Vagina (tissue), 2 donors: ENCODE measurements at places on chromosomes 4 and X.

DNA sequence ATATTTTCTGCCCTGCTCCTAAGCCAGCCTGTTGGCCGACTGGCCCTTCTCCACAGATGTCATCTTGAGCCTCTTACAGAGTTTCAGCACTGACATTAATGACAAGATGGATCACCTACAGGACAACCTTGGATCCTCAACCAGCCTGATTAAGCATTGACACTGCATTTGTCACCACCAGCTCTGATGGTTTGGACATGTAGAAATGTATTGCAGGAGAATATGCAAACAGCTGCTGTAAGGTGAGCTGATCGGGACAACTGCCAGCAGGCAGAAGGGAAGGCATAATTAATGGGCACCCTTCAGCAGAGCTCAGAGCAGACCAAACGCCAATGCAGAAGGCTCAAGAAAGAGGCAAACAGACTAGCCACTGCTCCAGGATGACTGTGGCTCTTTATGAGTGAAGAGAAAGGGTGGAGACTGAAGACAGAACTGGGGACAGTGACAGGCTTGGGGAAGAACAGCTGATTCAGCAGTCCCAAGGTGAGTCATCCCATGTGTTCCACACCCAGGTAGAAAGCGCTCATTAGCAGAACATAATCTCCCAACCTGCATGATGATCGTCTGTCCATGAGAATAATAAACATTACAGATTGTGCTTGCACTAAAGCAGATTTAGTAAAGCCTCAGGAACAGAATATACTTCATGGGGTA is 6.7 kb downstream of the CORIN start:
- no peak for DNase-seq

DNA sequence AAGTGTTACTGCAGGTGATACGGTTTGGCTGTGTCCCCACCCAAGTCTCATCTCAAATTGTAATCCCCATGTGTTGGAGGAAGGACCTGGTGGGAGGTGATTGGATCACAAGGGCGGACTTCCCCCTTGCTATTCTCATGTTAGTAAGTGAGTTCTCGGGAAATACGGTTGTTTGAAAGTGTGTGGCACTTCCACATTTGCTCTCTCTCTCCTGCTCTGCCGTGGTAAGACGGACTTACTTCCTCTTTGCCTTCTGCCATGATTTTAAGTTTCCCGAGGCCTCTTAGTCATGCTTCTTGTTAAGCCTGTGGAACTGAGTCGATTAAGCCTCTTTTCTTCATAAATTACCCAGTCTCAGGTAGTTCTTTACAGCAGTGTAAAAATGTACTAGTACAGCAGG is 65.2 kb upstream of the SLC7A11 start:
- DNase-seq, result no peak

DNA sequence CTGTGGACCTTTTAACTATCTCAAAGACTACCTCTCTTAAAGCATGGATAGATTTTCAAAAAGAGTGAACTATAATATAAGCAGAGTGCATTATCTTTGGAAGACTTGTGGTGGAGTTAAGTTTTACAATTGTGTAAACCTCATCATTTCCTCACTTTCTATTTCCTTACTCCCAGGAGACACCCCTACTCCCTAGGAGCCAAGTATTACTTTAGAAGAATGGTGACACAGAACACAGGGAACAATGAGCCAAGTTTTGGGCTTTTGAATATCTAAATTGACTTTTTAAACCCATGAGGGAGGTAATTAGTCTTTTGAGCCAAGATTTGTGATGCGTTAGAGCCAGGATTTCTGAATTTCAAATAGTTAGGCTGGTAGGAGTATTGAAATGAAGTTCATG is 78.9 kb upstream of the UNC5C start:
- DNase-seq, result no peak

DNA sequence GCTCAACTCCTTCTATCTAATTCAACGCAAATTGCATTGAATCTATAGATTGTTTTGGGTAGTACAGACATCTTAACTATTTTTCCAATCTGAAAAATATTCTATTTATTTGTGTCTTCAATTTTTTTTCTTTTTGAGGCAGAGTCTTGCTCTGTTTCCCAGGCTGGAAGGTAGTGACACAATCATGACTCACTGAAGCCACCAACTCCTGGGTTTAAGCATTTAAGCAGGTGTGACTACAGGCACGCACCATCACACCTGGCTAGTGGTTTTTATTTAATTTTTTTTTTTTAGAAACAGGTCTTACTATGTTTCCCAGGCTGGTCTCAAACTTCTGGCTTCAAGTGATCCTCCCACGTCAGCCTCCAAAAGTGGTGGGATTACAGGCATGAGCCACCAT is 98.3 kb downstream of the GK start:
- no peak for DNase-seq

DNA sequence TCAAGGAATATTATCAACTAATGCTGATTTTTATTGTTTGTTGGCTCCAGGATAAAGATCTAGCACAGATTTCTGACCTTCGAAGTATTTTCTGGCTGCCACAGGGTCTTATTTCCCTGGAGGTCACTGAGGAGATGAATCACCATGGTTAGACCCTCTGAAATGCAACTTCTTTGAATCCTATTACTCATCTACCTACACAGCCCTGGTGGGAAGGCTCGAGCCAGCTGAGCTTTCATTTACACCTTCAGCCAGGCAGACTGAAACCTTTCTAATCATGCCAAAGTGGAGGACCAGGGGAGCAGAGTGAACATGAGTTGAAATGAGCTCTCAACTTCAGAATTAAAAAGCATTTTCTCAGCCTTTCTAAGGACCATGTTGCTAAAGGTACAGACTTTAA is 130.5 kb downstream of the SMIM20 start:
- DNase-seq, result no peak

- no peak for DNase-seq
Measured at GRCh38 chrX:101219864-101220346, 319 bp downstream of the DRP2 start.

DNA sequence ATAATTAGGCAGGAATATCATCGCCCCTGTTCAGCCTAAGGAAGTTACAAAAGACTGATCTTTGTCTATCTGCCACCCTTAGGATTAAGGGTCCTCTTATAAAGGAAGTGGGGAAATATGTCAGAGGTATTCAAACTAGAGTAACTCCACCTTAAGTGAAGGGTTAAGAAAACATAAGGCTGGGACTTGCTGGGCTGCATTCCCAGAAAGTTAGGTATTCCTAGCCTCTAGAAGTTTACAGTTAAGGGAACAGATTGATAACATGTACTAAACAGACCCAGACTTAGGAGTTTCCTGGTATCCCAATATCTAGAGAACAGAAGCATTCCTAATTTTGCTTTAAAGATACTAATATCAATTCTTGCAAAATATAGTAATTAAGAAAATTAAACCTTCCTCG is 6.0 kb downstream of the CXCL2 start:
- DNase-seq, result no peak

DNA sequence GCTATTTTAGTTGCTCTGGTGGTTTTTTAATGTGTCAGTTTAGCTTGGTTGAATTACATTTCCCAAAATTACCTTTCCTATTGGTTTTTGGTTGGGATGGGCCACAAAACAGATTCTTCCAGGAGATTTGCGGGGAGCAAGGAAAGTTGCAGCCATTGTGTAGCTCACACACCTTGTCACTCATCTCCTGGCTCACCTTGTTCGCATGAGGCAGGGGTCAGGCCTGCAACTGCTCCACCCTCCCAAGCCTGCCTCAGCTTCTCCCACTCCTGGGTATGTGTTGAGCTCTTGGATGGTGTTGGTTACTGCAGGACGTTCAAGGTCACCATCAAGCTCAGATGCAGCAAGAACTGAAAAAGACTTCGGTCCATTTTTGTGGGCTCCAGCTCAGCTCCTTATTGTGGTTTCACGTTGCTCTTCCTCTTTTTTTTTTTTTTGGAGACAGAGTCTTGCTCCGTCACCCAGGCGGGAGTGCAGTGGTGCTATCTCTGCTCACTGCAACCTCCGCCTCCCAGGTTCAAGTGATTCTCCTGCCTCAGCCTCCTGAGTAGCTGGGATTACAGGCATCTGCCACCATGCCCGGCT is 95.6 kb upstream of the METTL14 start:
- no peak for DNase-seq

GRCh38 chr4:164412246-164412645 is 341.7 kb upstream of the SMIM31 start:
- DNase-seq, result no peak

DNA sequence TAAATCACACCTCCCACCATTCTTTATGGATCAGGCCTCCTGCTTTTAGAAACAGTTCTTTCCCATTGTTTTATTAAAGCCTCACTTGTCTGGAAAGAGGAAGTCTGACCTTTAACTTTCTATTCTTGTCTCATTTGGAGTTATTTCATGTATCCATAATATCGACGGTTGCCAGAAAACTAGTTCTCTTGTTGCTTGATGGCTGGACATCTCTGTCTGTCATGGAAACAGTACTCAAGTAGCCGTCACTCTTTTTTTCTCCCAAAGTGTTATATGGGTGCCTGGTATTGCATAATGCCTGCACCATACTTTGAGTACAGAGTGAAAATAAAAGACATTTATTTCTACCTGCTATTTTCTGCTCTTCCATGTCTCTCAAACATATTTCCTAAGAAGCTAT is 61.4 kb downstream of the PHEX start:
- no peak for DNase-seq

DNA sequence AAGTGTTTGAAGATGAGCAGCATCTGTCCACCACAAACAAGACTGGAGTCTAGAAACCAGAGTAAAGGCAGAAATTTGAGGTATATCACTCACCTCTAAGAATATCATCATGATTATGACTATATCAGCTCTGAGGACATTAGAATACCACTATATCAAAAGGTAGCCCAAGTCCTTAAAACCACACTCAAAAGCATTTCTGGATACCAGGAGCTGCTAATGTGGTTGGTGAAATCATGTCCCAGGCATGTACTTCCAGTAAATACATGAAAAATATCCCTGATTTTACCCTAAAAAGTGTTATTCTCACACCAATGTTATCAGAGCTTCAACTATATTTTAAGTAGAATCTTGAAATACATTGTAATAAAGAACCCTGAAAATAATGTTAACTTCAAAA is 136.3 kb upstream of the SMAD1 start:
- DNase-seq, result no peak

DNA sequence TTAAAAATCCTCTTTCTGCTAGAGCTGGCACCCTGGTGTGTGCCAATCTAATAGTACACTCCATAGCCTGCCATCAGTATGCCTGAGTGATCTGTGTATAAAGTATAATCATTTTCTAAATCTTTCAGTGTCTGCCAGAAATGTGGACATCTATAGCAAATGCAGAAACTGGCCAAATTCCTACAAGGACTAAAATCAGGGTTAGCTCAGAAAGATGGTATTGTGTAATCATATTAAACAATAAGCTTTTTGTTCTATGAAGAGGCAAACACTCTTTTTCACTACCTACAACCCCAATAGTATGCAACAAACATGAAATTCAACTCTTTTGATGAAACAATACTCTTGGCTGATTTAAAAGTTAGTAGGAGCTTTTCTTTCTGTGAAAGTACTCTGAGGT is 7.7 kb upstream of the TXLNG start:
- no peak for DNase-seq

- no peak for DNase-seq
Measured at GRCh38 chr4:80249144-80249543, 17.3 kb upstream of the FGF5 start.

- no peak for DNase-seq
Measured at GRCh38 chr4:67160394-67160793, 384.9 kb downstream of the CENPC start.

GRCh38 chr4:53349091-53349491 is 16.8 kb downstream of the SCFD2 start:
- no peak for DNase-seq

- DNase-seq, result no peak
Measured at GRCh38 chr4:108433832-108434231, 186.5 kb upstream of the RPL34 start.

GRCh38 chr4:73573794-73574528 is 46.3 kb downstream of the RASSF6 start:
- DNase-seq, result no peak

DNA sequence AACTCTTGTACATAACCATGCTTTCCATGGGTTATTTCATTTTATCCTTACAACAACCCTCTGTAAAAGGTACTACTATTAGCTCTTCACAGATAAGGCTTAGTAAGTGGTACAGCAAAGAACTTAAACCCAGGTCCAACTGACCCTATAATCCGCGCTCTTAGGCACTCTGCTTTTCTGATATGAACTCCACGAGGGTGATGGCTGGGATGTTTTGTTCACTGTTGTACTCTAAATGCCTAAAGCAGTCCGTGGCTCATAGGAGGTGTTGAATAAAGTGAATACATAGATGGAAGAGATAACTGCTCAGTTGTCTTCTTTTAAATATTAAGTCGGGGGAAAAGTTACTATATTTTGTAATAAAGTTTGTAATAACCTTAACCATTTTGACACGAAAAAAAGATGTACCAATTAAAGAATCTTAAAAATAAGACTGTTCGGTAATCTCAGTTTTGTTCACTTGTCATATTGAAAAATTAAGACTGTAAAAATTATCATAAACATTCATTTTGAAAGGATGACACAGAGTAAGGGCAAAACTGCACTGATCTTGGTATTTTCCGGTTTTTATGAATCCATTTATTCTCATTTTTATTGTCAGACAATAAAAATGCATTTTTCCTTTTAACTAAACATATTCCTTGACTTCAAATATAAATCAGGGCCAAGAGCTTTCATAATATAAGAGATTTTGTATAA is 166.5 kb downstream of the FBXW7 start:
- DNase-seq, result no peak

DNA sequence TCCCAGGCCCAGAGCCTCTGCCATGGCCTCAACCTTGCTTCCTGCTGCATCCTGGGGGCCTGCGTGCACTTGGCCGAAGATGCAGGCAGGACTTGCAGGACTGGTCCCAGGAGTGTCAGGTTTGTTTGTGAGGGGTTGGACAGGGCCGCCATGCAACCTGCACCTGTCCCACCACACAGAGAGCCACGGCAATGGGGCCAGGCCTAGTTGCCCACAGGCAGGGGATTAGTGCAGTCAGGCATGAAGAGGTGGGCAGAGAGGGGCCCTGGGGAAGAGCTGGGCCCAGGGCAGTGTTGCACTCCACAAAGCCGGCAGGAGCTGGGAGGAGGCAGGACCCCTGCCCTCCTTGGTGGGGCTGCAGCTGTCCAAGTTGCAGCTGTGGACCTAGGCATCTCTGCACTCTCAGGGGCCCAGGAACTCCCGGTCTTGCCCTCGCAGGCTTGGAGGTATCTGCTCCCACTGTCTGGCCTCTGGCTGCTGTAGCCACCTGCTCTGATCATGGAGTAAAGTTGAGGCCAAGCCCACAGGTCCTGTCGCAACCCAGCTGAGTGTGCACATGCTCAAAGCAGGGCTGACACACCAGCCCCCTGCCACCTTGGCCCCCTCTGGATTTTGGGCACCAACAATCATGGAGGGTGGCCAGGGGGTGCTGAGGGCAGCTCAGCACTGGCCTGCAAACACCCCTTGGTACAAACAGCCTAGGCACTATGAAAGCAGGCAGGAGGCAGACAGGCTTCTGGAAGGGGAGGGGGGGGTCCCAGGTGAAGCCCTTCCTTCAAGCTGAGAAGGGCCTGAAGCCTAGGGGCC is 190.4 kb upstream of the PCDH10 start:
- DNase-seq, result no peak
